Spinal cord (tissue), 10 donors: ENCODE measurements at places on chromosomes 5 and 9.

GRCh38 chr9:115952430-115953292, 200.9 kb upstream of the PAPPA start:
- DNase-seq = no peak

DNA sequence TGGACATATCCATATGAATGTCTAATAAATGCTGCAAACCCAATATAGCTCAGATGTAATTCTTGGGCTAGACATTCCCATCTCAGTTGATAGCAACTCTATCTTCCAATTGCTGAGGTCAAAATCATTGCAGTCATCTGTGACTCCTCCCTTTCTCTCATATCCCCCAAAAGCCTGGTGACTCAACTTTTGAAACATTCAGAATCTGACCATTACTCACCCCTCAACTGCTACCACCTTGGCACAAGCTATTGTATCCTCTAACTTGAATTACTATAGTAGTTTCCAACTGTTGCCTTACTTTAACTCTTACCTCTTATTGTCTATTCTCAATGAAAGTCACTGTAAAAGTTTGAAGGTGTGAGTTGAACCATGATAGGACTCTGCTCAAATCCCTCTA, 600.1 kb upstream of the RGMB start:
- no peak for DNase-seq

GRCh38 chr5:156913719-156914370, 49.2 kb downstream of the TIMD4 start:
- DNase-seq = no peak

DNA sequence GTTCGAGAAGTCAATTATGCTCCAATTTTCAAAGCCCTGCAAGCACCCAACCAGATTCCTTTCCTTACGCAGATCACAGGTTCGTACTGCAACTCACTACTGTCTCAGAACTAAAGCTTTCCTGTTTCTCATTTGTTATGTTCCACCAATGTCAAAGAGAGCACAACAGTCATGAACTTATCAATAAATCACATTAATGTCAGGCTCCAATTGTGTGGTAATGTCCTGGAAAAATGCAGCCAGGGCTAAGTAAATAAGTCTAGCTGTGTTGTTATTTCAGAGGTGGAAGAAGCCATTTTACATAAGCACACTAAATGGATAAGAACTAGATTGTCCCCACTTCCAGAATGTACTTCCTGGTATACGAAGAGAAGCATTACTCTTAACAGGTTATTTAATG, 488.6 kb upstream of the PTGER4 start:
- peak; percentile 23 for DNase-seq

- DNase-seq = no peak
These were observed 240.4 kb upstream of the IRX2 start for GRCh38 chr5:2991884-2992283.

DNA sequence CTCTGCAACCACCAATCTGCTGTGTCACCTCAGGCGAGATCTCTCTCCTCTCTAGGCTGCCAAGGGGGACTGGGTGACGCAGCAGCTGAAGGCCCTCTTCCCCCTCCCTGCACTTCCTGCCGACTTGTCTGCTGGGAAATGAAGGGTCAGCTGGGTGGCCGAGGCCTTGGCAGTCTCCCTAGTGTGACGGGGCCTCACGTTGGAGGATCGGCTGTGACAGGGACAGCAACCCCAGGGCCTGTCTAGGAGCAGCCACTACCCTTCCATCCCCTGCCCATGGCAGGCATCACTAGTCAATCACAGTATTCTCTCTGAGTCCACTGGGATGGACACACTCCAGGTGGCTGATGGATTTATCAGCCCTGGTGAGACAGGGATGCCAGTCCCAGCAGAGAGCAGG, 107.3 kb upstream of the SARDH start:
- DNase-seq = no peak

DNA sequence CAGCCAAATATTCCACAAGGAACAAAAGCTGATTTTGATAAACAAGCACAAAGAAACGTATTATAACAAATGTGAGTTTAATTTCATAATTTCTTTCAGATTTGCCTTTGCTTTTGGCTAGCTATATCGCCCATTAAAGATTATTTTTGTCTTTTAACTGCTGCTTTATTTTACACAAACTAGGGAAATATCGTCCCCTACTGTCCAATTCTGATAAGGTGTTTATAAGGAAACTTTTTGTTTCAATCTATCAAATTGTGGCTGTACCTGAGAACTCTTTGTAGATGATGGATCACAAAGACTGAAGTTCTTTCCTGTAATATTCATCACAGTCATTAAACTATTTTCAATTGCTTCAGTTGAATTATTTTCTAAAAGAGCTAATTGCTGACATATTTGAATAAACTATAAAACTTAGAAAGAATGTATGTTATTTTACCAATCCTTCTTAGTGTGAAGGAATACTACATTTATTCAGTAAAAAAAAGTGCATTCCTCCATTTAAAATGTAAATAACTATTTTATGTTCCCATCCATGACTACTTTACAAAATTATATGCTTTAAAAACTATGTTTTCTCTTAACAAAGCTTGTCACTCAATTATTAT, 431.3 kb upstream of the ITGA1 start:
- peak; percentile 4 for DNase-seq

DNA sequence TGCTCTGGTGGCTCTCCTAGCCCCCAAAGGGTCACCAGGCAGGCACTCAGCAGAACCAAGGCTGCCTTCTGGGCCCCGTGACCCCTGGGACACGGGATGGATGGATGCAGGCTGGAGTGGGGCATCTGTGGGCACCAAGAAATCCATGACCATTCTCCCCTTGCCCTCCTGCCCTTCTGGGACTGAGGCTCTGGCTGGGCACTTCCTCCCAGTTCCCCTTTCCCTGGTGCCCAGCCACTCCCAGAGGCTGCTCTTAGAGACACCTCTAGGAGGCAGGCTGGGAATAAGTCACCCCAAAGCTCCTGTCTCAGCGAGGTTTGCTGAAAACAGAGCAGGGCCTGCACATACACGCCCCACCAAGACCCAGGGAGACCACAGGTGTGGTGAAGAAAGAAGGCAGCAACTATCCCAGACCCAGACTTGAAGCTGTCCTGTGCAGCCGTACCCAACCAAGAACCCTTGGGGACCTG, 943 bp downstream of the STING1 start:
- no peak for DNase-seq

DNA sequence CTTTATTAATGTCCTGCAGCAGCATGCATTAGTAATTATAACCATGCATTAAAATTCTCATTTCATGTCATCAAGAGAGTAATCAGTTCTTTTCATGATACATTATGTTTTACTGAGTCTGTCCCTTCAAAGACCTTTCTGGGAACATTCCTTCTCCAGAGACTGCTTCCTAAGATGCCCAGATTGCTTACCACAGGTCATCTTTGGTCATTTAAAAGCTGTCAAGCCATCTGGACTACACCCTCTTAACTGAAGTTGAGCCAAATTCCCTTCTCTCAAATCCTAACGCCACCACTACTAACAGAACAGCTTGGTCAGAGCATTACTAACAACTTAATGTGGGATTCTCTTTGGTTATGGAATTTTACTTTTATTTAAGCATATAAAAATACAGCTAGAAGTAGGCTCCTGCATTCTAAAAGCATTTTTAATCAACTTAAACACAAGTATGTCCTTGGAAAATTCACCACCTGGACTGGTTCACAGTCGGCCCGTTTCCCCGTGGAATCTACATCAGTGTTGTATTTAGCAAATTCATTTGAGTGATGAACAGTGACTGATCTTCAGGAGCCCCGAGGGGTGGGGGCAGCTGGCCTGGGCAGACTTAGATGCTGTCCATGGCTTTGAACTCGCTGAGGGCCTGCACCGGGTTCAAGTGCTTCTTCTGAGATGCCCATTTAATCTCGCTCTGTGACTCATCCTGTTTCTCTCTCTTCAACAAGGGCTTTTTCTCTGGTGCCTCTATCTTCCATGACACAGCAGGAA, 92.8 kb upstream of the CCDC112 start:
- DNase-seq = no peak

DNA sequence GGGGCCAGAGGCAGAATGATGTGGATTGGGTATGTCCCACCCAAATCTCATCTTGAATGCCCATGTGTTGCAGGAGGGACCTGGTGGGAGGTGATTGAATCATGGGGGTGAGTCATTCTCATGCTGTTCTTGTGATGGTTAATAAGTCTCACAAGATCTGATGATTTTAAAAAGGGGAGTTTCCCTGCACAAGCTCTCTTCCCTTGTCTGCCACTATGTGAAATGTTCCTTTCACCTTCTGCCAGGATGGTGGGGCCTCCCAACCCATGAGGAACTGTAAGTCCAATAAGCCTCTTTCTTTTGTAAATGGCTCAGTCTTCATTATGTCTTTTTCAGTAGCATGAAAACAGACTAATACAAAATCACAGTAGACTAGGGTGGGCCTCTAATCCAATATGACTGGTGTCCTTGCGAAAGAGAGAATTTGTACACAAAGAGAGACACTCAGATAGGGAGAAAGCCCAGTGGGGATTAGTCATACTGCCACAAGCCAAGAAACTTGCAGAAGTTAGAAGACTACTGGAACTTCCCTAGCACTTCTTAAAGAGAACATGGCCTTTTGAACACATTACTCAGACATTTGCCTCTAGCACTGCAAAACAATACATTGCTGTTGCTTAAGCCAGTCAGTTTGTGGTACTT, 68.4 kb downstream of the ANXA1 start:
- no peak for DNase-seq
